ENCODE measurements at places on chromosomes 13 and 19.

- DNase-seq, result no peak
Observed at GRCh38 chr19:23817519-23817918, 58.8 kb upstream of the ZNF681 start.

- DNase-seq, result no peak
Observed at GRCh38 chr19:53809518-53810186, 14.5 kb downstream of the NLRP12 start.

DNA sequence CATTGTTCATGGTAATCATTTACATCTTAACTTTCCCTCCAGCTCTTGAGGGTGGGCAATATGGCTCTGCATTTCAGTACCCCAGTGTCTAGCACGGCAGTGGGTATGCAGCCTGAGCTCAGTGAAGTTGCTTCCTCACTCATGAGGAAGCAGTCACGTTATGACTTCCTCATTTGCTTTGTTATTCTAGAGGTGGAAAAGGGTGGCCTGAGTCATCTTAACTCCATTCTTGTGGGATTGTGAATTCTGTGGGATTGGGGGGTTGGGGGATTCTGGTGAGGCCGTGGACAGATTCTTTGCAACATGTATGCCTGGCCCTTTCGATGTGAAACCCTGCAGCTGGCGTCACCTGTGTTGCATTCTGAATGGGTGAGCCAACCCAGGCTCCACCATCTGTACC lies 406.7 kb upstream of the ZNF507 start:
- no peak for DNase-seq

DNA sequence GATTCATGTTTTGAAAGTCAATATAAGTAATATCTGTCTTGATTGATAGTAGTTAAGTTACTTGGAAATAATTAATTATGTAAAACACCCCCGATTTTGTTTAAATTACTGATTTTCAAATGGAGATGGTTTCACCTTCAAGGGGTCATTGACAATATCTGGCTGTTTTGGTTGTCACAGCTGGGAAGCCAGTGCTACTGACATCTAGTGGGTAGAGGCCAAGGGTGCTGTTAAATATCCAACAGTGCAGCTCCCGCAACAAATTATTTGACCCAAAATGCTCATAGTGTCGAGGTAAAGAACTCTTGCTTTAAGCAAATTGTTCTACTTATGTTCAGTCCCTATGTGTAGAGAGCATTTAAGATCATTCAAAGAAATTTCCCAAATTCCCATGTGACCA lies 50.6 kb upstream of the PCDH20 start:
- DNase-seq, result no peak

- no peak for DNase-seq
Observed at GRCh38 chr19:40266119-40266518, 19.0 kb downstream of the AKT2 start.

- no peak for DNase-seq
Observed at GRCh38 chr13:113599391-113599790, 14.8 kb downstream of the TFDP1 start.

DNA sequence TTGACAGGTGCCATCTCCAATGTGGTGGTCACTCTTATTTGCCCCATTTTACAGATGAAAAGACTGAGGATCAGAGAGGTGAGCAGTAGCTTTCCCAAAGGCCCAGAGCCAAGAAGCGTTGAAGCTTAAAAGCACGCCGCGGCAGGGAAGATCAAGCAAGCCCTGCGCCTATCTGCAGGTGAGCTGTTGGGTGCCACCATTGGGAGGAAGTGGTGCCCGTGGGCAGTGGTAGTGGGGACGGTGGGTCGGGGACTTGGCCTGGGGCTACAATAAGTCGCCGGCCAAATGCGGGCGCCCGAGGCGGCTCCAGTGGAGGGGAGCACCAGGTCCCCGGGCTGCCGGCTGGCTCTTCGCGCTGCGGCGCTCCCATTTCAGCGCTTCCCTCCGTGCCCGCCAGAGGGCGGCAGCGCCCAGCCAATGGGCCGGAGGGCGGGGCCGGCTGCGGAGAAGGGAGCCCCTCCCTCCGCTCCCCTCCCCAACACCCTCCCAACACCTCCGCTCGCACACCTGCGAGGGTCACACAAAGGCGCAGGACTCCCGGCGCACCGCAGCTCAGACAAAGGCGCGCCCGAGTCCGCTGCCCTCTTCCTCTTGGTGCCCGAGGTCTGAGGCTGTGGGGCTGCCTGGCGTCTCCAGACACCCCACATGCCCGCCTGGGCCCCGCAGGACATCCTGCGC lies 744 bp upstream of the POU2F2 start:
- DNase-seq, result peak; percentile 90

DNA sequence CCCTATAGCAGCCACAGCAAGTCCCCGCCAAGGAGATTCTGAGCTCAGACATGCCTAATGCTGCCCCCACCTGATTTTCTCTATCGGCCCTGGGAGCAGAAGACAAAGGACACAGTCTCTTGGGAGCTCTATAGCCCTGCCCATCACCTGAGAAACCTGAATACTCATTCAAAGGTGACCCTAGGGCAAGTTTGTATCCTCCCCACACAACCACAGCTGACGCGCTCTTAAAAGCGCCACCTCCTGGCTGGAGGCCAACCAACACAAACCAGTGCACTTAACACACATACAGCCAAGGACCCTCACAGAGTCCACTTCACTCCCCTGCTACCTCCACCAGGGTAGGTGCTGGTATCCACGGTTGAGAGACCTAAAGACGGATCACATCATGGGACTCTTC lies 8.8 kb upstream of the IGFL4 start:
- no peak for DNase-seq

GRCh38 chr13:55992145-55992544 lies 1148.6 kb upstream of the PRR20A start:
- DNase-seq, result no peak

- DNase-seq, result no peak
Observed at GRCh38 chr13:84029396-84029795, 147.1 kb upstream of the SLITRK1 start.

DNA sequence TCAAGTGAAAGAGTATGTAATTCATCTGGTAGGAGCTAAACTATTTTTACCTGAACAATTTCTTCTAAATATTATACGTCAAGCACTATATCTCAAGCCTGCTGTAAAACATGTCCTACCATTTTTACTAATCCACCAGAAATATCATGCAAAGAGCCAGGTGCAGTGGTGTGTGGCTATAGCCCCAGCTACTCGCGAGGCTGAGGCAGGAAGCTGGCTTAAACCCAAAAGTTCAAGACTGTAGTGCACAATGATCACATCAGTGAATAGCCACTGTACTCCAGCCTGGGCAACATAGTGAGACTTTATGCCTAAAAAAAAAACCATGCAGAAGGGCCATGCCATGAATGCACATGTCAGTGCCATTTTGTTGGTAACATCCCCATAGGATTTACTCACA lies 20.7 kb upstream of the CLN5 start:
- no peak for DNase-seq

GRCh38 chr13:20492641-20493040 lies 33.0 kb downstream of the CRYL1 start:
- DNase-seq, result no peak

DNA sequence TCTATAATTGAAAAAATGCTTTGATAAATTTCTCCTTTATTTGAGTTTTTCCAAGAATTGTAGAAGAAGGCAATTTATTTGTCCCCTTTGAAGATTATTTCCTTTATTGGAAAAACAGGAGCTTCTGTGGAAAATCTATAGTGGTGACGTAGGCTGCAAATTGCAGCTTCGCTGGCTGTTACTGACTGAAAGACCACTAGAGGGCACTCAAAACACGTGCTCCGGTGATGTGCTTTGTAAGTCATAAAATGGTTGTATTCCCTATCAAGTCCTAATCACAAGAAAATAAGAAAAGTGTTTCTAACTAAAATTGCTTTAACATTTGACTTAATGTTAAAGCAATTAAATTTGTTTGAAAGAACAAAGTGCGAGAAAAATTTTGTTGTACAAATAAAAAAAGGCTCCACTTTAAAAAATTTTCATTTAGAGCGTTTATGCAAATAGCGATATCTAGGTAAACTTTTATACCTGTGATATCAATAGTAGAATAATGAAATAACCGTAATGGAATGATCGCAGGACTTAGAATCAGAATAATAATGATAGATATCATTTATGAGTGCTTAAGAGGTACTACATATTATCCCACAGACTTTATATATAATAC lies 638.2 kb upstream of the SPRY2 start:
- peak; percentile 25 for DNase-seq

- no peak for DNase-seq
Observed at GRCh38 chr13:23612731-23613130, 42.5 kb downstream of the TNFRSF19 start.

DNA sequence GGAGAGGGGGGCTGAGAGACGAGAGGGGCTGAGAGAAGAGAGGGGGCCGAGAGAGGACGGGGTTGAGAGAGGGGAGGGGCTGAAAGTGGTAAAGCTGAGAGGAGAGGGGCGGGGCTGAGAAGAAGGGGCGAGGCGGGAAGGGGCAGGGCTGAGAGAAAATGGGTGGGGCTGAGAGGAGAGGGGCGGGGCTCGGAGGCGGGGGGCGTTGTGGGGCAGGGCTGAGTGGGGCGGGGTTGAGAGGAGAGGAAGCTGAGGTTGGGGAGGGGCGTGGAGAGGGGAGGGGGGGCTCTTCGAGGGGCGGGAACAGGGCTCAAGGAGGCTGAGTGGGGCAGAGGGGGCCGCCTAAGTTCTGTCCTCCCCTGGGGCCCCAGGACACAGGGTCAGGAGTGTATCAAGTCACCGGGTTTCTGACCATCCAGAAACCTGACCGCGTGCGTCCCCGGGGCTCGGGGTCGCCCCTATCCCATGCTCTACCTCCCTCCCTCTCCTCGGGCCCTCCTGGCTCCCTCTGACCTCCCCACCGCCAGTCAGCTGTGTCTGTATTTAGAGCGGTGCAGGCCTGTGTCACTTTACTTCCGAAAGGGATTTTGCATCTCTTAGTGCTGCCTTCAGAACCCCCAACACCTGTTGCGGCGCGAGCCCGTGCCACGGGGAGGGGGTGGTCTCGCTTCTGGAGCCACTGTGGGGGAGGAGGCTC lies 38.6 kb upstream of the SEMA6B start:
- peak; percentile 77 for DNase-seq

DNA sequence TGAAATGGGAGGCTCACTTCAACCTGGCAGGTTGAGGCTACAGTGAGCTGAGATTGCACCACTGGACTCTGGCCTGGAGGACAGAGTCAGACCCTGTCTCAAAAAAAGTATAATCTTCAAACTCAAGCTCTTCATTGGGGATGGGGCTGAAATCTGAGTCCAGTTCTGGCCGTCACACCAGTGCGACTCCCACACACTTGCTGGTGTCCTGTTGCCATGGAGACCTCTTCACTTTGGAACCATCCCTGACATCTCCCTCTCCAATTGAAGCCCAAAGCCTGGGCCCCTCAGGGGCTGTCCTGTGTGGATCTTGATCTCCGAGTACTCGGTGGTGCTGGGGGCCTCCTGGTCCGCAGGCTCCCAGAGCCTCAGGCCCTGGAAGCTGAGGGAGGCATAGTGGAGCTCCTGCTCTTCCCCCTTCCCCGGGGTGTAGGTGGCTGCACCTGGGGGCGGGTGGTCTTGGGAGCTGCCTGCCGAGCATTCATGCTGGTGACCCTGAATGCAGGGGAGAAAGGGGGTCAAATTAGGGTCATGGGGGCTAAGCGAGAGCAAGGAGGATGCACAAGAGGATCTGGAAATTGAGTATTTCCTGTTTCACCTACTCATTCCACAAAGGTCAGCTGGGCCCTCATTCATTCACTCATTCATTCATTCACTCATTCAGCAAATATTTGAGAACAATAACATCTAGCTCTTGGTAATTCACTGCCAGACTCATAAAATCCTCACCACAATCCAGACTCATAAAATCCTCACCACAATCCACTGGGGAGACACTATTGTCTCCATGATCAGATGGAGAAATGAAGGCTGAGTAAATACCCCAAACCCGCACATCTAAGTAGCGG lies 11.0 kb downstream of the SIGLEC11 start:
- peak; percentile 41 for DNase-seq

- no peak for DNase-seq
Observed at GRCh38 chr13:33345842-33346241, 60.3 kb upstream of the STARD13 start.

DNA sequence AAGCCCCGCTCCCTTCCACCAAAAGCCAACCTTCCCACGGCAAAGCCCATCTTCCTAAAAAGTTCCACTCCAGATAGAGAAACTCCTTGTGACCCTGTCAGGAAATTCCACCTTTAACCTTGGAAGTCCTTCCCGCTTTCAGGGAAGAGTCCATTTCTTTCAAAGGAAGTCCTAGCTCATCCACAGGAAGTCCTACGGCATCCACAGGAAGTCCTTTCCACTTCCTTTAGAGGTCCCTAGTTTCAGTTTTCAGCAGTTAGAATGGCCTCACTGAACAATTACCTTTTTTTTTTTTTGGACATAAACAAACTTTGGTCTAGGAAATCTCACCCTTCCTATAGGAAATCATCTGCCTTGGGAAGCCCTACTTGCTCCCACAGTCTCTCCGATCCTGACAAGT lies 31.7 kb downstream of the TRPM4 start:
- DNase-seq, result no peak

GRCh38 chr13:75194717-75195462 lies 287.1 kb downstream of the TBC1D4 start:
- no peak for DNase-seq

DNA sequence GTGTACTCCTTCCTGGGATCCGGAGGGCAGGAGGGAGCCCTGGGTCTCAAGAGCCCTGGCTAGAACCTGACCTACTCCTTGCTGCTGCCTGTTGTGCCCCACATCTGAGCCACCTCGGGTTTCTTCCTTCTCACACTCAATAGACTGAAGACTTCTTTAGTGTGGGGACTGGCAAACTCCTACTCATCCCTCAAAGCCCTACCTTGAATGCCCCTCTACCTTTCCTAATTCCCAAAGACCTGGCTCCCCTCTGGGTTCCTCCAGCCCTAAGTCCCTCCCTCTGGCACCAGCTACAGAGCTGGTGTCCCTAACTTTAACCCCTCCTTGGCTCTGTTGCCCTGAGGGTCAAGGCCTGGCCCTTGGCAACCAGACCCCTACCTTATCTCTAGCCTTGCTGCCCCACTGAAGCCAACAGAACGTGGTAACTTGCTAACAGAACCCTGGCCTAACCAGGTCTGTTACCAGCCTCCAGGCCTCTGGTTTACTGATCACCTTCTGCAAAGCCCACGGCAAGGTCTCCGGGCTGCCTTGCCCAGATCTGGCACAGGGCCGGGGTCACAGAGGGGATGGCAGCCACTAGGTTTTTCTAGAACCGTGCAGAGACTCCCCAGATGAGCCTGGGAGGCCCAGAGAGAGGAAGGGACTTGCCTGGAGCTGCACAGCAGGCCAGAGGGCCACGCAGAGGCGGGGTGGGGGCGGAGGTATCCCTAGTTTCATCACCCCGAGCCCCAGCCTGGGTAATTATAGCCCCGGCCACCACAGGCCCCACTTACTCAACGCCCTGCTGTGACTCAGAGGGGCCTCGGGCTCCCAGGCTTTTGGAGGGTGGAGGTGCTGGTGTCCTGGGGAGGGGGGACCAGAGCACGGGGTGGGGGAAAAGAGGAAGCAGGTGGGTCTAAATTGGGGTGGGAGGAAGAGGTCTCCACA lies 15.3 kb downstream of the ZBTB7A start:
- peak; percentile 21 for DNase-seq

DNA sequence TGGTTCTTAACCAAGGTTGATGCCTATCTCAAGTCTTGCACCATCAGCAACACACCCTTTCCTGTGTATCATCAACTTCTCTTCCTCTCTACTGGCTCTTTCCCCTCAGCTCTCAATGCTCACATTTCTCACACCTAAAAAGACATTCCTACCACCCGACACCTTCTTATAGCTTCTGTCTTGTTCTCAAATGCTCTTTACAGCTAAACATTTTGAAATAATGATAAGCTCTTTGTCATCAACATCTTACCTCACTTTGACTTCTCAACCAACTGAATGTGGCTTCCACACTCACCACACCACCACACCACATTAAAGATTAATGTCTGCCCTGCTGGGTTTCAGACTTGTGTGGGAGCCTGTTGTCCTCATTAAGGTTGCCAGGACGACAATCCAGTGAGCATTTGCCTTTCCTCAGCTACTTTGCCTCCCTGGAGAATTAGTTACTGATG lies 67.8 kb downstream of the RXFP2 start:
- DNase-seq, result no peak
